ENCODE measurements at places on chromosomes 5 and 9.
A peak's percentile ranks its signal among the peaks of the same experiment; 100 is the strongest.

DNA sequence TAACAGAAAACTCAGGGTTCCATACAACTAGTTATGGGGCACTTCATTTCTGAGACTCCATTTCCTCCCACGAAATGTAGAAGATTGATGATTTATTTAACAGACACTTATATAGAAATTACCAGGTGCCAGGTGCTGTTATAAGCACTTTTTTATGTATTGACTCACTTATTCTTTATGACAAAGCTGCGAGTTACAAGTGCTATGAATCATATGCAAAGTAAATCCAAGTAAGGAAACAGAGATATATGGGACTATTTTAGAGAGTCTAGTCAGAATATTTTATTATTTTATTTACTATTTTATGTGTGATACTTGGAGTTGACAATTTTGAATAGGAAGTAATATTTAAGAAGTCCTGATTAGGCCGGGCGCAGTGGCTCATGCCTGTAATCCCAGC is 822.8 kb upstream of the C9orf72 start:
- H3K36me3 ChIP-seq, result no peaks in the 10 kb centered on the region
- H3K27ac ChIP-seq, result no peak overlapping the region
- H3K27me3 ChIP-seq, result no peaks in the 10 kb centered on the region
- DNase-seq, result no peak

- H3K36me3 ChIP-seq, result no peaks in the 10 kb centered on the region
- DNase-seq, result no peak
- H3K4me3 ChIP-seq, result no peak overlapping the region
- no peaks in the 10 kb centered on the region for H3K4me1 ChIP-seq
- no peak overlapping the region for H3K27ac ChIP-seq
- no peaks in the 10 kb centered on the region for H3K27me3 ChIP-seq
Observed at GRCh38 chr5:38059876-38060275, 198.5 kb upstream of the EGFLAM start.

GRCh38 chr5:124544366-124545055 is 201.9 kb downstream of the ZNF608 start:
- H3K4me3 ChIP-seq, result no peak overlapping the region
- no peaks in the 10 kb centered on the region for H3K27me3 ChIP-seq
- H3K36me3 ChIP-seq, result no peaks in the 10 kb centered on the region
- DNase-seq, result peak; percentile 6

- no peaks in the 10 kb centered on the region for H3K4me1 ChIP-seq
- no peak overlapping the region for H3K4me3 ChIP-seq
- no peak for DNase-seq
- no peaks in the 10 kb centered on the region for H3K36me3 ChIP-seq
Observed at GRCh38 chr5:76137887-76138542, 54.8 kb downstream of the SV2C start.

GRCh38 chr5:143187495-143187894 is 216.0 kb downstream of the NR3C1 start:
- H3K27ac ChIP-seq, result no peak overlapping the region
- no peak overlapping the region for H3K4me3 ChIP-seq
- no peak for DNase-seq
- H3K4me1 ChIP-seq, result no peaks in the 10 kb centered on the region
- H3K27me3 ChIP-seq, result no peaks in the 10 kb centered on the region

DNA sequence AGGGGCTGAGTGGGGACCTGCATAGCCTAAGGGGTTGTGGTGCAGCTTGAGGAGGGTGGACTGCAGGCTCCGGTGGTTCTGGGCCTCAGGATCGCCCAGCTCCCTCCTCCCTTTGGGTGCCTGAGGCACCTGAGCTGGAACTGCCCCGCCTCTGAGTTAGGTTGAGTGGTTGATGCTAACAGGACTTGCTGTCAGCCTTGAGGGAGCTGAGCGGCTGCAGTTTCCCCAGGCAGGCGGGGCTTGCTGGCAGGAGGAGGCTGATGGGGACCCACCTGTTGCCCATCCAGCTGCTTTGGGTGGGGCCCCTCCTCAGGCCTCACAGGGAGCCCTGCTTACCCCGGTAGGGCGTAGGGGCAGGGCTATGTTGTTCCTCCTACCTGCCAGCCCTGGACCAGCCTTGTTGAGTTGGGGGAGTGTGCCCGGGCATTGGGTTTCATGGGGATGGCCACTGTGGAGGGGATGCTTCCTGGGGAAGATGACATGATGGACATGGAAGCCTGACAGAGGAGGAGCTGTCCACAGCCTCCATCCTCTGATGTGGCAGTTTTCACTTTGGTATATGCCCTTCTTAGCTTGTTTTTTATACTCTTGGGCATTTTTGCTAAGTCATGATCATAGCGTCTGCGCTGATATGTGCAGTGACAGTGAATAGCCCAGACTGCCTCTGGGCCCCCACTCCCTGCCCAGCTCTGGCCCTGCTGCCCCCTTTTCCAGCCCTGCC is 14.3 kb downstream of the WNK2 start:
- DNase-seq, result no peak
- no peaks in the 10 kb centered on the region for H3K36me3 ChIP-seq
- H3K27me3 ChIP-seq, result no peaks in the 10 kb centered on the region
- no peaks in the 10 kb centered on the region for H3K4me1 ChIP-seq
- H3K27ac ChIP-seq, result no peak overlapping the region

DNA sequence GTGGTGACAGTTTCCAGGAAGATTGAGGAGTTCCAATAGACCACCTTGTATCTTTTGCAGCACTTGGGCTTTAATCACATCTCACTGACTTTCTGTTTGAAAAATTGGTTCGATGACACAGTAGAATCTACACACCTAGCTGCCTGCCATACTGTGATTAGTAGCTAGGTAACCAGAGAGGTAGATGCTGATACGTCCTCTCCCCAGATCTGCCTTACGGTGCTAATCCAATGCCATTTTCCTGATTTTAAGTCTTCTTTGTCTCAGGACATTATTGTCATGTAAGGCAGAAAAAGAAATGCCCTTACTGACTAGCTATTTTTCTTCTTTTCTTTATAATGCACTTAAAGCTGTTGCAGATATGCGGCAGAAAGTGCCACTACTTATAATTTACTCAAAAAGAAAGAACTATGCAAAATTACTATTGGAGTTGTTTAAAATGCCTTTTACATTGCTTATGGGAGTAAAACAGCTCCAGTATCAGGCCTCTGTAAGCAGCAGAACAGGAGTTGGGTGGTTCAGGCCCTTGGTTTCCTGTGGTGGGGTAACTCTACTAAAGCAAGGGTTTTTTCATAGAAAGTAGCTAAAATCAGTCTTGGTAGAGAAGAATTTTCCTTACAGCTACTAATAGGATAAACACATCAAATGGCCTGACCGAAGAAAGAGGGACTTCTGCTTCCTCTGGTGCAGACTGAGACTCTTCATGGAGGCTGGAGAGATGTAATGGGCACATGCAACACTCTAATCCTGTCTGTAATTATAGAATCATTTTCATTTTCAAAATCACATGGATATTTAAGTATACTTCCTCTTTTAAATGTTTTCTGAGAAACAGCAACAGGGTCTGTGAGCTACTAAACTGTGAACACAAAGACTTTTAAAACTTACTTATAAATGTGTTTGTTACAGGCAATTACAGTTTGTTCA is 177.2 kb downstream of the MAPKAP1 start:
- H3K4me1 ChIP-seq, result no peaks in the 10 kb centered on the region
- no peak overlapping the region for H3K27ac ChIP-seq
- no peak for DNase-seq
- no peaks in the 10 kb centered on the region for H3K36me3 ChIP-seq
- no peak overlapping the region for H3K4me3 ChIP-seq

- peaks cover 69% of the 10 kb centered on the region for H3K4me1 ChIP-seq
- no peaks in the 10 kb centered on the region for H3K27me3 ChIP-seq
- peak overlapping the region; percentile 99 for H3K27ac ChIP-seq
- peak overlapping the region; percentile 65 for H3K4me3 ChIP-seq
- peaks cover 31% of the 10 kb centered on the region for H3K36me3 ChIP-seq
Observed at GRCh38 chr5:139385061-139386049, 2.3 kb upstream of the SLC23A1 start.

GRCh38 chr9:126454795-126455194 is 128.2 kb downstream of the MVB12B start:
- no peaks in the 10 kb centered on the region for H3K4me1 ChIP-seq
- no peak overlapping the region for H3K27ac ChIP-seq
- H3K36me3 ChIP-seq, result peaks cover 2% of the 10 kb centered on the region
- no peak overlapping the region for H3K4me3 ChIP-seq
- no peaks in the 10 kb centered on the region for H3K27me3 ChIP-seq

- H3K36me3 ChIP-seq, result no peaks in the 10 kb centered on the region
- peaks cover 21% of the 10 kb centered on the region for H3K4me1 ChIP-seq
- no peak overlapping the region for H3K4me3 ChIP-seq
- no peak overlapping the region for H3K27ac ChIP-seq
- H3K27me3 ChIP-seq, result no peaks in the 10 kb centered on the region
Observed at GRCh38 chr5:124873188-124873587, 126.7 kb upstream of the ZNF608 start.

DNA sequence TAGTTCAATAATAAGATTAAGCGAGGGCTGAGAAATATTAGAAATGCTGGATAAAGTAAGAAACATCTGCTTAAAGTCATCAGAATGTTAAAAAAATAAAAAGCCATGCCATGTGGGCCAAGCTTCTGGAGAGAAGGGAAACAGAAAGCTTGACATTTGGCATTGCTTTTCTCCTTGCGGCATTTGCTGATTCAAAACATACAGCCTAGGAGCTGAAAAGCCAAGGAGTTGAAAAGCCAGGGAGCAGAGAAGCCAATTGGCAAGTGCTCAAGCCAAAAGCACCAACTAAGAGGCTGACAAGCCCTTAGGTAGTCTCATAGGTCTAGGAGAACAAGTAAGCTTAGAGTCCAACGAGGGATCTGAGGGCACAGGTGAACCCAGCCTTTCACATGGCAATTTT is 754.3 kb downstream of the TLE4 start:
- H3K4me1 ChIP-seq, result no peaks in the 10 kb centered on the region
- DNase-seq, result no peak
- no peak overlapping the region for H3K4me3 ChIP-seq

DNA sequence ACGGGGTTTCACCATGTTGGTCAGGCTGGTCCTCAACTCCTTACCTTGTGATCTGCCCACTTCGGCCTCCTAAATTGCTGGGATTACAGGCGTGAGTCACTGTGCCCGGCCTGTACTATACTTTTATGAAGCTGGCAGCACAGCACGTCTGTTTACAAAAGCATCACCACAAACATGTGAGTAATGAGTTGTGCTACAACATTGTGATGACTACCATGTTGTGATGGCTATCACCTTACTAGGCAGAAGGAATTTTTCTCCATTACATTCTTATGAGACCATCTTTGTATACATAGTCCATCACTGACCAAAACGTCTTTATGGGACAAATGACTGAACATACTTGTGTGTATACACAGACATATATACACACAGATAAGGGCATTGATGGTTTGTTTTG is 1019.0 kb downstream of the CDH18 start:
- no peaks in the 10 kb centered on the region for H3K27me3 ChIP-seq
- no peak overlapping the region for H3K27ac ChIP-seq
- no peaks in the 10 kb centered on the region for H3K4me1 ChIP-seq
- no peak for DNase-seq
